Frontal cortex (tissue), 4 donors: ENCODE measurements at places on chromosomes 4 and X. TPM values are rescaled to one million over a fixed set of nuclear protein-coding genes. Genes with fewer than 3 reads are reported as not detected.

Gene ARHGEF9
- total RNA-seq = 64.4 TPM

Gene MAPK10
- 177 TPM for total RNA-seq

Gene SPANXC
- total RNA-seq = not detected

Gene ABCD1
- total RNA-seq = 3.7 TPM

Gene ADH6
- total RNA-seq = not detected

Gene LPAR4
- total RNA-seq = 2.9 TPM

Gene SLC9B1
- total RNA-seq = 5.7 TPM

Gene GRSF1
- total RNA-seq = 47.3 TPM

Gene SPATA4
- 0.82 TPM for total RNA-seq

Gene HGFAC
- 1.6 TPM for total RNA-seq

Gene BTK
- total RNA-seq = 0.41 TPM

Gene USP17L26
- total RNA-seq = not detected

Gene SMIM43
- 4.5 TPM for total RNA-seq

- no peak for DNase-seq
These were observed 118.2 kb upstream of the KIT start for GRCh38 chr4:54539500-54540029.

- DNase-seq = no peak
These were observed 152.7 kb downstream of the STK32B start for GRCh38 chr4:5203993-5204310.

- no peak for DNase-seq
These were observed 1.2 kb downstream of the CHIC2 start for GRCh38 chr4:54063229-54063628.

- no peak for DNase-seq
These were observed 175.0 kb upstream of the BCOR start for GRCh38 chrX:40272776-40273175.

DNA sequence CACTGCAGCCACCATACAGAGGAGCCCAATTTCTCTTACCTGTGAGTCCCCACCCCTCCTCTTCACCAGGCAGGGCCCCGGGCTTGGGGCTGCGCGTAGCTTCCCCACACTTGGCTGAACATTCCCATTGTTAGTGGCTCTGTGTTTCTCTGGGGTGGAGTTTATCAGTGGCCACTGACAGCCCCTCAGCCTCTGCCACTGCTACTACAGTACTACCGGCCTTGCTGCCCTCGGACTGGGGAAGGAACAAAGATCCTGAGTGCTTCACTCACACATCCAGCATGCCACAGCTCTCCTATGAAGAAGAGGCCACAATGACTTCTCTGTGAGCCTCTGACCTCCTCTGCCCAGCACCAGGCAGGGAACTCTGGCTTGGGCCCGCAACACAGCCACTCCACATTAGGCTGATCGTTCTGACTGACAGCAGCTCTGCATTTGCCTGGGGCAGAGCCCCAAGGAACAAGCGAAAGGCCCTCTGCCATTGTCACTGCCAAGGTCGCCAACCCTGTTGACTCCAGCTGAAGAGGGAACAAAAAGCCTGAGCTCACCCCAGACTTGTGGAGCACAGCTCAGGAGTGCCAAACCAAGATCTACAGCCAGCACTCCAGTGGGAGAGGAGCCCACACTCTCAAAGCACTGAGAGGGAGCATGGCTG is 24.0 kb downstream of the ABCB7 start:
- DNase-seq = no peak

DNA sequence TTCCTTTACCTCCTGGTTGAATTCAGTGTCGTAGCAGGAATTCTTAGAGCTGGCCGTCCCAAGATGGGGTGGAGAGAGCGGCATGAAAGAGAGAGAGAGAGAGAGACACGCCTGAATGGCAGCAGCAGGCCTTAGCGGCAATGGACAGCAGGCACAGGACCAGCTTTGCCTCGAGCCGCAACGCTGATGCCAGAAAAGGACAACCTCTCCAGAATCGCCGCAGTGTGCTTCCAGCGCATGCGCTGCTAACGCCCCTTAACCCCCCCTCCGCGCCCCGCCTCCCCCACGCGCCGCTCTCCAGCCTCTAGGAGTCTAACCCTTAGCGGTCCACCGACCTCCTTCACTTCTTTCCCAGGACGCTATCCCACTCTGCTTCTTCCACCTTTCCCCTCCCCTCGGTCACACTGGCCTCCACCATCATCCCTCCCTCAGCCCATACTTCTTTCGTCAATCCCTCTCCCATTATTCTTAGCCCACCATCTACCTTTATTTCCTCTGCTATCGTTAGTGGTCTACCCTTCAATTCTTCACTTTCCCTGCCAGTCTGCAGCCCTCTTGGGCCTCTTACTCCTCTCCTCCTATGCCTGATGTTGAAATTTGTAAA is 10.5 kb upstream of the ZCCHC13 start:
- peak; percentile 56 for DNase-seq

GRCh38 chr4:172515266-172515879 is 653.2 kb upstream of the GALNT7 start:
- no peak for DNase-seq

GRCh38 chr4:24719615-24720014 is 75.8 kb upstream of the SOD3 start:
- no peak for DNase-seq

DNA sequence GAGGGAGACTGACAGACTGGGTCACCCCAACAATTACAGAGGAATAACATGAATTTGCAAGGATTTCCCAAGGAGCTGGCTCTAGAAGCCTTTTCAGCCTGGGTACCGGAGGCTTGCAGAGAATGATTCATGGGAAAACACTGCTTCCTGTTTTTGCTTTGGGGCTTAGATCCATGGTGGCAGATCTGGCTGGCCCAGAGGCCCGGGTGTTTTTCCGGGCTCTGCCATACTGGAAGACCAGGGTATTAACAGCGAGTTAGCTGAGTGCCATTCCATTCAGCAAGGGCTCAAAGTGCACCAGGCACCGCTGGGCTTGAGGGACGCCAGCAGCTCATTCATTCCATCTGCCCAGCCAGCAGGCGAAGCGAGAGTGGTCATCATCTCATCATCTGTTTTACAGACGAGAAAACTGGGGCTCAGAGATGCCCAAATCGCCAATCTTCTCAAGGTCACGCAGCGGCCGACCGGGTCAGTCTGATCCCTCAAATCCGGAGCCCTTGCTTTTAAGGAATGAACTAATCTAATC is 1.3 kb downstream of the WDR1 start:
- no peak for DNase-seq

DNA sequence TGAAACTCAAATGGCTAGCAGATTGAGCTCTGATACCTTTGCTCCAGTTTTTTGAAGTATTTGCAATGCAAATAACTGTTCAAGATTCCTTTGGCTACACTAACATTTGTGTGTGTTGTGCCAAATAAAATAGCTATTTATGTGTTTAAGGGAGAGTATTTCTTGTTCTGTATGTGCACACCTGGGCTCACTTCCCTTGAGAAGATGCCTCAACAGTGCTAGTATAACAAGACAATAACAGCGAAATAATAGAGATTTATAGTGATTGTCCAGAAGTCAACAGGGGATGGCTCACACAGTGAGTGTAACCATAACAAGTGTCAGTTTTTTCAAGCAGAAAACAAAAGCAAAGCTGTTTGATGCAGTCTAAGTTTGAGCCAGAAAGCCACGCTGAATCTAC is 460.5 kb downstream of the CENPC start:
- no peak for DNase-seq

- peak; percentile 1 for DNase-seq
These were observed 16.5 kb downstream of the MCF2 start for GRCh38 chrX:139691493-139691842.

DNA sequence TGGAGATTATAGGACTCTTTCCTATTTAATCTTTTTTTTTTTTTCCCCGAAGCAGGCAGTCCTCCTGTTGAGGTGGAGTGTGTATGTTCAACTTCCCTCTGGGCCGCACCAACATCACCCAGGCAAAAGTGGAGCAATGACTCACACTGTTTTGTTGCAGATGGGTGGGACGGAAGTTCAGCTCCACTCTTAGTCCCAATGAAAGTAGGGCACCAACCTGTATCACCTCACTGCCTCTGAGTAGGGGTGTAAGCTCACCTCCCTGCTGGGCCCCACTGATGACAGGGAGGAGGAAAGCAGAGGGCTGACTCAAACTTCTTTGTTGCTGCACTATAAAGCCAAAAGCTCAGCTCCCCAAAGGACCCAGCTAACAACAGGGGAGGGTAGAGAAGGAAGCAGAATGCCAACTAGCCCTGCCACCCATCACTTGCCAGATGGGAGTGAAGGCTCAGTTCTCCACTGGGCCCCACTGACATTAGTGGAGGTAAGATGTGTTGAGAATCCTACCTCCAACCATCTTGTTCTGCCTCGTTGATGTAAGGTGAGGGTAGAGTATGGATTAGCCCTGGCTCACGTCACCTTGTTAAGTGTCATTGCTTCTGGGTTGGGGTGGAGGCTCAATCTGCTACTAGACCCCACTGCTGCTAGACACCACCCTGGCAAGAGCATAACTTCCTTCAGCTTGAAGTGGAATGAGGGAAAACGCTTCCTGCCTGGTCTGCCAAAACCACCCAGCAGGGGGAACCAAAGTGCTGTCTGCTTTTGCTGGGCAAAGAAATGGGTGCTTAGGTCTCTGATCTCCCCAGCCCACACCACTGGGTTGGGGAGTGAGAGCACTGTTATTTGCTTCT is 14.1 kb downstream of the RPS6KA3 start:
- no peak for DNase-seq

DNA sequence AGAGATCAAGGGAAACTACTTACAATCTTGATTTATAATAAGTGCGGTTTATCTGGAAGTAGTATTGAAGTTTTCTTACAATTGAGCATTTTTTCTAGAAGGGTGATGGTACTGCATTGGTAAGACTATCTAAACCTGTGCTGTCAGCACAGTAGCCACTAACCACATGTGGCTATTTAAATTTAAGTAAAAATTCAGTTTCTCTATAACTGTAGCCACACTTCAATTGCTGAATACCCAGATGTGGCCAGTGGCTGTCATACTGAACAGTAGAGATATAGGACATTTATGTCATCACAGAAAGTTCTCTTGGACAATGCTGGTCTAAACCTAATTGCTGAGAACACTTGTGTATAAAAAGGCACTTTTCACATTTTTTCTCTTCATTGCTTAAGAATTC is 222.7 kb downstream of the CBR4 start:
- DNase-seq = no peak

- peak; percentile 12 for DNase-seq
These were observed 104.3 kb downstream of the CORIN start for GRCh38 chr4:47733302-47734175.

GRCh38 chrX:38868941-38869401 is 67.7 kb downstream of the MID1IP1 start:
- DNase-seq = no peak

DNA sequence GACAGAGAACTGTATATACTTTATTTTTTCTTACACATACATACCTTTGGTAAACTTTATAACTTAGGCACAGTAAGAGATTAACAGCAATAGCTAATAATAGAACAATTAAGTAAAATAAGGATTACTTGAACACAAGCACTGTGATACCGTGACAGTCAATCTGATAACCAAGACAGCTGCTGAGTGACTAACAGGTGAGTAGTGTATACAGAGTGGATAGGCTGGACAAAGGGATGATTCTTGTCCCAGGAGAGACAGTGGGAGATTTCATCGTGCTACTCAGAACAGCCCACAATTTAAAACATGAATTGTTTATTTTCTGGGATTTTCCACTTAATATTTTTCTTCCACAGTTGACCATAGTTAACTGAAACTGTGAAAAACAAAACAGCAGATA is 411.8 kb downstream of the PPP1R2C start:
- DNase-seq = no peak

- no peak for DNase-seq
These were observed 277.0 kb upstream of the INTU start for GRCh38 chr4:127355743-127356142.

DNA sequence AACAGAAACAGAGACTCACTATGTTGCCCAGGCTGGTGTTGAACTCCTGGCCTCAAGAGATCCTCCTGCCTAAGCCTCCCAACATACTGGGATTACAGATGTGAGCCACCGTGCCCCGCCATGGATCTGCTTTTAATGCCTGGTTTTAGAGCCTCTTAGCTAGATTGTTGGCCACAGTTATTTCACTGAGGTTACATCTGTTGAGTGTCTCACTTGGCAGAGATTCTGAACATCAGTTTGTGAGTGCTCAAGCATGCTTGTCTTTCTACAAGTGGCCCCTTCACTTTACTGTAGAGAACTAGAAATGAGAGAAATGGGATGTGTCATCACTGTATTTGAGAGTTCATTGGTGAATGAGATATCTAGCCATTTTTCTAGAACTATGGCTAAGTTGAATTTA is 218.5 kb downstream of the APBB2 start:
- no peak for DNase-seq

DNA sequence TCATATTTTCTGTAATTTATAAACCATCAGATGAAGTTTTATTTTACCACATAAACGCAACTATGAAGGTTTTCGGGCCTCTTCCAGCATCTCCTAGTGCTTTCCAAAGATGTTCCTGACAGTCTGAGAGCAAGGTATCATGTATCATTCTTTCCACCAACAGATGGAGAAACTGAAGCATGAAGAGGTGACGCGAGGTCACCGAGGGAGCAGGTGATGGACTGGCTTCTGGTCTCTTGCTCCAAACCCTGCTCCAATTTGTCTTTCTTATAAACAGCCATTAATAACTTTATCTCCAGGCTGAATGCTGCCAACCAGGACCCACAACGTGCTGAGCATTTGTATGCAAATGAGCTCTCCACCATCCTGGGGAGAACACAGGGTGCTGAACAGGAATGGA is 86.3 kb upstream of the MAML3 start:
- no peak for DNase-seq

- DNase-seq = no peak
These were observed 347.7 kb downstream of the HS3ST1 start for GRCh38 chr4:11081006-11081405.

DNA sequence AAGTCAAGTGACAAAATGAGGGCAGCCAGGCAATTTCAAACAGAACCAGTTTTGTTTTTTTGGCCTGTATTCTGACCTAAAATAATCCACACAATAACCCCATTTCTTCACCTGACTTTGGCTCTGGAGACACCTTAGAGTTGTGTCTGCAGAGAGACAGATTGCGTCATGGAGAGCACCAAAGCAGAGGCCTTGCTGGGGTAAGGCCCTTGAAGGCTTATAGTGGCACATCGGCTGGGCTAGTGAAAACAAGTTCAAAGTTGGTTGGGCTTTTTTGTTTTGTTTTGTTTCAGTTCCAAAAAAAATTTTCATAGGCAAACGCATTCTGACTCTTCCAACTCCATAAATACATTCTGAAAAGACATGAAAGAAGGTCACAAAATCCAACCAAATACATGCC is 34.4 kb downstream of the PARM1 start:
- no peak for DNase-seq

GRCh38 chr4:136680271-136680670 is 852.0 kb downstream of the PCDH18 start:
- no peak for DNase-seq

- DNase-seq = no peak
These were observed 5.8 kb upstream of the VEGFC start for GRCh38 chr4:176798540-176798939.

GRCh38 chrX:118864063-118864635 is 40.5 kb downstream of the ZCCHC12 start:
- no peak for DNase-seq

DNA sequence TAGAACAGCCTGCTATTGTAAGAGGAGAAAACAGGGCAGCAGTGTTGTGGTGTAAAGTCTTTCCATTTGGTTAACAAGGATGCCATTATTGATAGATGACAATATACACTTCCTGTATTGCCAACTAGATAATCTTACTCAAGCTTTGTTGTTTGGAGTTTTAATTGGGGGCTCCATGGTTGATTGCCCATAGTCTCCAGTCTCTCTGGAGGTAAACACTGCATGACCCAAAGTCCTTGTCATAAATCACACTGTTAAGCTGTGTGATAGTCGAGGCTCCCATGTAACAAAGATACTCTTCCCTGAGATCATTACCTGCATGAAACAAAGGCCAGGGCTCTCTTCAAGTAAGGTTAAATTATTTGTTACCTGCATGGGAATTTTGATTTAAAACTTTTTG is 394.6 kb downstream of the C4orf33 start:
- DNase-seq = no peak
